Skin of body (tissue), 3 donors: ENCODE measurements at places on chromosomes 11 and 22. TPM values are rescaled to one million over a fixed set of nuclear protein-coding genes. Genes with fewer than 3 reads are reported as not detected.

NEFH gene
- total RNA-seq = 1.3 TPM

RFPL1 gene
- not detected for total RNA-seq

TEX54 gene
- total RNA-seq = not detected

IGSF22 gene
- total RNA-seq = 0.89 TPM

CCDC116 gene
- total RNA-seq = 0.20 TPM

CABP4 gene
- 0.49 TPM for total RNA-seq

ARHGEF12 gene
- total RNA-seq = 129 TPM

OR6T1 gene
- not detected for total RNA-seq

SF1 gene
- total RNA-seq = 154 TPM

APOBEC3F gene
- total RNA-seq = 4.0 TPM

OR8D1 gene
- not detected for total RNA-seq

OR51B4 gene
- total RNA-seq = not detected

MUC5AC gene
- 0.39 TPM for total RNA-seq

NOX4 gene
- total RNA-seq = 2.4 TPM

MMP27 gene
- total RNA-seq = 6.7 TPM

SMIM35 gene
- total RNA-seq = not detected

PIWIL4 gene
- total RNA-seq = 6.2 TPM

HPX gene
- 1.9 TPM for total RNA-seq

MALAT1 gene
- total RNA-seq = 23,607 TPM

LMO2 gene
- 15.2 TPM for total RNA-seq

BTBD10 gene
- 40.3 TPM for total RNA-seq
